ENCODE measurements at places on chromosomes 2 and 18.

GRCh38 chr2:157465554-157465953, 21.7 kb upstream of the CYTIP start:
- no peak for DNase-seq

DNA sequence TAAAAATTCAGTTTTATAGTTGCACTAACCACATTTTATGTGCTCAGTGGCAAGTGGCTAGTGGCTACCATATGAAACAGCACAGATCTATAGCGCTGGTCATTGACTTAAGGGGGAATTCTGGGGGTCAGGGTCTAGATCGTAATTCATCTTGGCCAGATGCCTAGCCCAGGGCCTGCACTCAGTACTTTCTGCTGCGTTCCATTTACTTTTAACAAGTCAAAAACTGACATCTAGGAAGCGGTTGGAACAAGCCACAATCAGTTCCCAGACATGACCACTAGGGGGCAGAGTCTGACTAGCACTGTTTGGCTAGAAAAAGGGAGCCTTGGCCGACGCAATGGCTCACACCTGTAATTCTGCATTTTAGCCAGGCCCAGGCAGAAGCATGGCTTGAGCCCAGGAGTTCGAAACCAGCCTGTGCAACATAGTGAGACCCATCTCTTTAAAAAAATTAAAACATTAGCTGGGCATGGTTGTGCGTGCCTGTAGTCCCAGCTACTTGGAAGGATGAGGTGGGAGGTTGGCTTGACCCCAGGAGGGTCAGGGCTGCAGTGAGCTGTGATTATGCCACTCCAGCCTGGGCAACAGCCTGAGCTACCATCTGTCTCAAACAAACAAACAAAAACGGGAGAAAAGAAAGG, 9.0 kb upstream of the TMBIM1 start:
- DNase-seq: peak; percentile 73

DNA sequence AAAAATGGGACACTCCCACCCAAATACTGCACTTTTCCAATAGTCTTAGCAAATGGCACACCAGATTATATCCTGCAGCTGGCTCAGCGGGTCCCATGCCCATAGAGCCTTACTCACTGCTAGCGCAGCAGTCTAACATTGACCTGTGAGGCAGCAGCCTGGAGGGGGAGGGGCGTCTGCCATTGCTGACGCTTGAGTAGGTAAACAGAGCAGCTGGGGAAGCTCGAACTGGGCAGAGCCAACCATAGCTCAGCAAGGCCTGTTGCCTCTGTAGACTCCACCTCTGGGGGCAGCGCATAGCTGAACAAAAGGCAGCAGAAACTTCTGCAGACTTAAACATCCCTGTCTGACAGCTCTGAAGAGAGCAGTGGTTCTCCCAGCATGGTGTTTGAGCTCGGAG, 110.4 kb downstream of the CTIF start:
- no peak for DNase-seq

DNA sequence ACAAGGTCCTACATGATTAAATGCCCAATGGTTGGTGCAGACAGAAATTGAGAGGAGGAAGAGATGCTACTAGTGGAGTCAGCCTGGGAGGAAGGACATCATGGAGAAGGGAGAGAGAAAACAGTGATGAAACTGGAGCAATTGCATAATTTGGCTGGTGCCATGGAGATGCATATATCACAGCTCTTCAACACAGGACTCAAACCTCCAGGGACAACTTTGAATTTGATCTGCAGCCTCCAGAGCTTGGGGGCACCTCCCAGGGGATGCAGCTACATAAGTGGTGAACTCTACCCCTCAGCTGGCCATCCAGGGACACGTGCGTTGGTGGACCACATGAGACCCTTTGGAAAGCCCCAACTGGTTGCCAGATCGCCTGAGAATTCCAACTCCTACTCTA, 80.4 kb downstream of the CTAGE1 start:
- DNase-seq: no peak

DNA sequence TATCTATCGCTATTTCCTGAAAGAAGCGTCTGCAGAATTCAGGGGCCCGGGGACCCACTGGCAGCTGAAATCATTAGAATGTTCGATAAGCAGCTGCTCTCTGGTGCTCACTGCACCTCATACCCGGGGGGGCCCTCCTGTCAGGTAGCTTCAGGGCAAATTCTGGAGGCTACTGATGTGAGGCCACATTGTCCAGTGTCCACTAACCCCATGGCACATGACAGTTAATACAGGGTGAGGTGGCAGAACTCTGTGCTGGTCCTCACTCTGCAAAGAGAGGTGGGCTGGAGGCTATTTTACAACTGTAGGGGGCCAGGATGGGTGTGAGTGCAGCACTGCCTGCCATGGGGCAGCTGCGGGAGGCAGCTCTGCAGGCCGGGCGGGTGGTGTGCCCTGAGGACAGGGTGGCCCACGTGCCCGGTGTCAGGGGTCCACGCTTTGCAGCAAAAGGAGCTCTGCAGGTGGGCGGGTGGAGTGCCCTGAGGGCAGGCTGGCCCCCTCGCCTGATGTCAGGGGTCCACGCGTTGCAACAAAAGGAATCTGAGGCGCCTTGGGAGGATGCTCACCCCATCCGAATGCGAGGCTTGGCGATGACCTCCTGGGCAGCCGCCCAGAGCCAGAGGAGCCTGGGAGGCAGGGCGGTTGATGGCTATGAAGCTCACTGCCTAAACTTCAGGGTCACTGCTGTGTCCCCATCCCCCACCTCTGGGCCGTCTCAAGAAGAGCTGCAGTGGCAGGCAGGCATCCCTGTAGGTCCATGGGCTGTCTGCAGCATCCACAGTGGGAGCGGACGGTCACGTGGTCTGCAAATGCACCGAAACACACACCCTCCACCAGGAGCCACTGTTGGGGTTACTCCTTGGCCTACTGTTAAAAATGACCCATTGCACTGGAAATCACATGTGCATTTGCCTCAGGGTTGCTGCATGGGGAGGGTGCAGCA, 207.0 kb upstream of the SALL3 start:
- no peak for DNase-seq

- no peak for DNase-seq
Measured at GRCh38 chr2:3491306-3491705, 28.0 kb downstream of the ADI1 start.

- no peak for DNase-seq
Measured at GRCh38 chr18:27042177-27042576, 142.9 kb downstream of the CHST9 start.

DNA sequence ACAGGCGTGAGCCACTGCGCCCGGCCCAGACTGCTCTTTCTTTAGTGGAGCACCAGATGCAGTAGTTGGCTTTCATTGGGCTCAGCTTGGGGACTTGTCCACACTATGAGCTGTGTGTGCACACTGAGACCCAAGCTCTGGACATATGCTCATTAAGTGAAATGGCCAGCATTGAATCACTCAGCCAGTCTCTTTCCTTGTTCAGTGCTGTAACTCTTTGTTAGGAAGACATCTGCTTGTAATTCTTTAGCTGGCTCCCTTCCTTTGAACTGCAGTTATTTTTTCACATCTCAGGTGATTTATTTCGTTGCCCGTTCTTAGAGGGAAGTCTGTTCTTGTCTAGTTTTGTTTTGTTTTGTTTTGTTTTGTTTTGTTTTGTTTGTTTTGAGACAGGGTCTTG, 70.5 kb downstream of the CAB39 start:
- DNase-seq: no peak

DNA sequence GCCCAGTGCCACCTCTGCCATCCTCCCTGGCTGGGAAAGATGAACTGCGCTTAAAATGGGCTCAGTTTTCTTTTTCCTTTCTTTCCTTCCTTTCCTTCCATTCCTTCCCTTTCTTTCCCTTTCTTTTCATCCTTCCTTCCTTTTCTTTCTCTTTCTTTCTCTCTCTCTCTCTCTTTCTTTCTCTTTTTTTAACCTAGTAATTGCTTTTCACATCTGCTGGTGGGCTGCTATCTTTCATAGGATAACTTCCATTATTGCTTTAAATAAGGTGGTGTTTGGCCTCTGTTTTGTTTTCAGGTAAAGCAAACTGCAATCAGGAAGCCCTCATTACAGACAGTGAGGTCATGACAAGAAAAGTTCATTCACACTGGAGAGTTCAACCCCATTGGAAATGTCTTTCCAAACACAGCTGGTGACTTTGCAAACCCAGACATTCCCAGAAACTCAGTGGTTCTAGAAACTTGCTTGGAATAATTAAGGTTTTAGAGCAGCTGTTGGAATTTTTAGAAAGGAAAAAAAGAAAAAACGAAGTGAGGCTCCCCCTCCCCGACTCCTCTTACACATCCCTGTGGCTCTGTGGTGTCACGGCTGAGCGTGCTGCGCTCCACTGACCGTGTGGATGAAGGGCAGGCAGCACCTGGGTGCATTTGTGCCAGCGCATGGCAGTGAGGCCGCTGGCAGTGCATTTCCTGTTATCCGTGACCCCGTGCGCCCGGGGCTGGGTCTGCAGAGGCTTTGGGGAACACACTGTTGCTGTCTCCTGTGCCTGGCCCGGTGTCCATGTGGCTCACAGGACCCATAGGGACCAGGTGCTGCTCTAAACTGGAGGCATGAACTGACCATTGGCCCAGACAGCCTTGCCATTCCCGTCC, 76.9 kb downstream of the MBP start:
- peak; percentile 36 for DNase-seq

GRCh38 chr18:66724664-66725356, 120.9 kb upstream of the CDH19 start:
- no peak for DNase-seq

DNA sequence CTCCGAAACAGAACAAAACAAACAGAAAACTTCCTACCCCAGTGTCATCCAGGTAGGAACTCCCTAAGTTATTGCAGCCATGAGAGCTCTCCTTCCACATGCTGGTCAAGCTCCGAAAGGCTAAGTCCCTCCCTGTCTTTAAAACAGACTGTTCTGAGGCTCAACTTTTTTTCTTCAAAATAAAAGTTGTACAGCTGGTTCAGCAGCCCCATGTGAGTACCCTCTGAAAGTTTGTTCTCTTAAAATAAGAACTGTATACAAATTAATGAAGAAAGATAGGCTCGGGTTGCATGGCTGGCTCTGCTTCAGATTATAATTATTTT, at the start of gene PDE1A:
Gene PDE1A, minus strand, starts transcription at position 119 of the 323 bp plus-strand sequence.
- DNase-seq: no peak

DNA sequence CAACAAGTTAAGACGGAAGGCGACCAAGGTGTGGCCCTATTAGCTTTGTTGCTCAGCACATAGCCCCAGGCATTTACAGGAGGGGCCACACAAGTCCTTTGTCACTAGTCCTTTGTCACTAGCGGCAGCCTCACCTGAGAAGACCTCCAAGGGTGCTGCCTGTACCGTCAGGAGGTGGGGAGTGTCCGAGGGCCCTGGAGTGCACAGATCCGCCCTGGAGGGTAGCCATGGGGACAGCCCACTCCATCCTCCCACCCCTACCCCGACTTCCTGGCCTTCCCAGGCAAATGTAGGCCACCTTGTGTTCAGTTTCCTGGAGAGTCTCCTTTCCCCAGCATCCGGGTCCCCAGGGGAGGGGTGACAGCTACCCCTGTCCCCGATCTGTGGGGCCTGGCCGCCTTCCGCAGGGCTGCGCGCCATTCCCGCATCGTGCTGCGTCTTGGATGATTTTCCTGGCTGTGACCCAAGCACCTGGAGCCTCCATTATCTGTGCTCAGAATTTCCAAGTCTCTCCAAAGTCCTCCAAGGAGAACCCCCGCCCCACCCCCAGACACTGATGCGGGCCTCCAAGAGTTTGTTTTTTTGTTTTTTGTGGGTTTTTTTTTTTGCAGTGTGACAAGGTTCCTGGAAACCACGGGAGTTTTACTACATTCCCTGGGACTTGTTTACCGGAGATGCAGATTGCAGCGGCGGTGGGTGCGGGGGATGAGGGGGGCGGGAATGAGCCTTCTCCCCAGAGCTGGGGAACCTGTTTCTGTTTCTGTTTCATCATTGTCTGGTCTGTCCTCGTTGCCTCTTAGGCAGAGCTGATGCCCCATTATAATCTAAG, 28.6 kb downstream of the TEX44 start:
- no peak for DNase-seq

- no peak for DNase-seq
Measured at GRCh38 chr2:58734365-58734764, 493.2 kb upstream of the FANCL start.

- no peak for DNase-seq
Measured at GRCh38 chr2:17388798-17389197, 129.4 kb downstream of the RAD51AP2 start.

DNA sequence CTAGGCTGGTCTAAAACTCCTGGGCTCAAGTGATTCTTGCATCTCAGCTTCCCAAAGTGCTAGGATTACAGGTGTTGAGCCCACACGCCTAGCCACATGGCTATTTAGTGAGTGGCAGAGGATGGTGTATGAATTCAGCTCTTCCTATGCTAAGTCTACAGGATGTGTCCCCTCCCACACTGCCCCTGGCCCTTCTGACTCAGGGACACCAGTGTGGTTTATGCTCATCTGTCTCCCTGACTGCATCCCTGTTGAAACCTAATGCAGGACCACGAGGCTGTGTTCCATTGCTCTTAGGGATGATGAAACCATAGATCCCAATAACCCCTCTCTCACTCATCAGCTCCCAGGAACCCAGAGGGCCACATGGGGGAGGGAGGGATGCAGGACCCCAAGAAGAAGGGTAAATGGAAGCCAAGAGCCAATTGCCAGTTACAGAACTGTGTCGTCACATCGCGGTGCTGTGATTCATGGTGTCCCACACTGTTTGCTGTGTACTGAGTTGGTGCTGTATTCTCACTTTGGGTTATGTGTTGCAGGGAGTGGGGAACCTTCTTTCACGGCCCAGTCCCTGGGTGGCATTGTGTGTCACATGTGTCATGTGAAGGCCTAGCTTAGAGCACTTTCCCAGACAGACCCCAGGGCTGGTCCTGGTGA, 102.9 kb upstream of the HAAO start:
- no peak for DNase-seq

GRCh38 chr2:231357048-231357447, 38.5 kb upstream of the B3GNT7 start:
- no peak for DNase-seq

- DNase-seq: no peak
Measured at GRCh38 chr2:101655702-101656422, 41.6 kb upstream of the MAP4K4 start.

- no peak for DNase-seq
Measured at GRCh38 chr2:121179467-121179866, 105.5 kb downstream of the TFCP2L1 start.

- no peak for DNase-seq
Measured at GRCh38 chr2:222959358-222959757, 92.6 kb upstream of the KCNE4 start.

- no peak for DNase-seq
Measured at GRCh38 chr18:22987547-22988189, 54.5 kb downstream of the RBBP8 start.

DNA sequence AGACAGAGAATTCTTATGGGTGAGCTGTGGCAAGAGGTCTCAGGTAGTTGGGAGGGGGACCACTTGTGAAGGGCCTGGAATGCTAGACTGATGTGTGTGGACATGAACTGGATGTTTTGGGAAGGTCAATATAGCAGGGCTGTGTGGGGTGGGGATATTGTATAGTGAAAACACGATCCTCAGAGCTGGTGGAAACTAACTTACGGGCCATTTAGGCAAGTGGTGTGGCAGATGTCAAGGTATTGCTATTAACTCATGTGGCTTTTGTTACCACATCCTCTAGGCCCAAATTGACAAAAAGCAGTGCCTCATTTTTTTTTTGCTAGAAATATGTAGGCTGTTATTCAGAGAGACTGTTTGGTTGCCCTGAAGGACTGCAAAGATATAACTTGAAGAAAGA, 8.0 kb upstream of the GALNT1 start:
- DNase-seq: peak; percentile 20

GRCh38 chr2:203909974-203910373, 26.6 kb upstream of the ICOS start:
- no peak for DNase-seq

GRCh38 chr2:105141099-105141614, 100.4 kb upstream of the GPR45 start:
- no peak for DNase-seq

- DNase-seq: peak; percentile 7
Measured at GRCh38 chr2:213806125-213806726, 522.0 kb downstream of the SPAG16 start.
